H54 (cell line): ENCODE measurements at places on chromosomes 4 and X.

DNA sequence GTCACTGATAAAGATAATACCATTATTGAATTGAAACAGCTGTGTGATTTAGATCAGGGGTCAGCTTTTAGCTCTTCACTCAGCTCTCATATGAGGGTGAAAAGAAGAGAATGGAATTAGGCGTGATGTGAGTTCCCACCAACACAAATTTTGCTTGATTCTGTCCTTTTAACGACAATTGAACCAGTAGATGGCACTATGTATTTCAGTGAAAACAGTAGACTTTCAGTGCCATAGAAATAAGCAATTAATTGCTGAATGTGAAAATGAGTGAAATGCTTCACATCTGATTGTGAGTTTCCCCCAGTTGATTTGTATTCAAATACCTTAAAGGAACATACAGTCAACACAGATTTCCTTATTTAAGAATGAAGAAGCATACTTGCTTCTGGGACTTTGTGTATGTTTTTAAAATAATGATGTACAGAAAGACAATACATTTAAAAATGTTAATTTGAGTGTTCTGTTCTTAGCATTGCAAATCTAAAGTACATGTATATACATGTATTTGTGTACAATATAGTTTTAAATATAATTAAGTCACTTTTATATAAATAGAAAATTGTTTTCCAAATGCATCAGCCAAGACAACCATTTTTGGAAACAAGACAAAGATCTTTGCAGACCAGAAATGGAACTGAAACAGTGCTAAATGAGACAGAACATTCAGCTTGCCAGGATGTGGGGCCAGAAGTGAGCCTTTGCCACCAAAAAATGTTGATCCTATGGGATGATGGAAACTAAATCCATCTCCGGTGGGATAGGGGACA lies 178.8 kb downstream of the SNCA start:
- DNase-seq, result no peak

- no peak for DNase-seq
Observed at GRCh38 chr4:26298198-26298947, 22.4 kb upstream of the RBPJ start.

GRCh38 chr4:46266106-46266505 lies 123.8 kb downstream of the GABRA2 start:
- DNase-seq, result no peak

GRCh38 chrX:14030174-14030530 lies 460 bp upstream of the GEMIN8 start:
- DNase-seq, result no peak

DNA sequence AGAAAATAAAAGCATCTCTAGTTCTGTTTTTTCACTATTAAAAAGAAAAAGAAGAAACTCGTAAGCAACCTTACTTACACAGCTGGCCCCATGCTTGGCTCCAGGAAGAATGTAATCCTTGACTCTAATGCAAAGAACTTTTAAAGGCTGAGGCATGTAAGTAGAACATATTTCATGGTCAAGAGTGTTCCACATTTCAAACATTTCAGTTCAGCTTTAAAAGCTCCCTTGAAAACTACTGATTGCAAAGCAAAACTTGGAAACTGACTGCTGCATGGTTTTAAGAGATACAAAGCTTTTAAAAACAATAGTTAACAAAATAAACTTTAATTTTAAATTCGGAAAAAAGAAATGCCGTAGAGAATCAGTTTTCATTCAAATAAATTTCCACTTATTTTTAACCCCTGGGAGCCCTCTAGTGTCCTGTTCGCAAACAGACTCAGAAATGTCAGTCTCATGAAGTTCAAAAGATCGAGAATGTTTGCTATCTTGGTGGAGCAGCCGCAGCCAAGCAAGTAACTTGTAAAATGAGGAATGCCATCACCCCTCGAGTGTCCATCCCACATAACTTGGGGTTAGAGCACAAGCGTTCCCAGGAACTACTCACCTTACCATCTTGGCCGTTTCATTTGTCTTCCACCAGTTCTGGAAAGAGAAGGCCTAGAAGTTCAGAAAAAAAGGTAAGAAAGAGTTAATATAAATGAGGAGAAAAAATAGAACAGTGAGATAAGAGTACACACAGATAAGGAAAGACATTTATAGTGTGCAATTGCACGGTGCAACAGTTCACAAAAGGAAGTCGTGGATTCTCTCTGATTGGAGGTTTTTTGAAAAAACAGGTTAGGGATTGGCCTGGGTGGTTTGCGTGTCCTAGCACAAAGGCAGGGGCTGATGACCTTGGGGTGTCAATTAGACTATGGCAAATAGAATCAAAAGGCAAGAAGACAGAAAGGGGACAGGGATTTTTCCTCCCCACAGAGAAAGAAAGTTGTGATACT lies at the start of gene GASK1B:
Gene GASK1B, minus strand, starts transcription at position 765 of the 998 bp plus-strand sequence. CDS start 1,650 bp downstream, outside the sequence.
- no peak for DNase-seq

DNA sequence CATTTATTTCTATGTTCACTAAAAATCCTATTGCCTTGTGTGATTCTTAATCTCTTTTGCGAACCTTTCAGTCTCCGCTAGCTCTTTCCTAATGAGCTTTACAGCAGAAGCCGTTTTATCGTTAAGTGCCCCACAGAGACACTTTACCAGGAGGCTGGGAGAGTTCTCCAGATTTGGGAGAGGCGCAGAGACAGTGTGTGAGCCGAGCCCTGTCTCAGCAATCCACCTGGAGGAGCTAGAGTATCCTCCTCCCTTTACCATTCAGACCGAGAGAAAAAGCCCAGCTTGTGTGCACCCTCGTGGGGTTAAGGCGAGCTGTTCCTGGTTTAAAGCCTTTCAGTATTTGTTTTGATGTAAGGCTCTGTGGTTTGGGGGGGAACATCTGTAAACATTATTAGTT lies 54.9 kb upstream of the MTM1 start:
- DNase-seq, result no peak
